ENCODE measurements at places on chromosomes 6 and 20. TPM values are rescaled to one million over a fixed set of nuclear protein-coding genes. Genes with fewer than 3 reads are reported as not detected.

- no peaks in the 10 kb centered on the region for H3K4me1 ChIP-seq
- H3K27ac ChIP-seq, result no peak overlapping the region
- H3K27me3 ChIP-seq, result no peaks in the 10 kb centered on the region
- no peak overlapping the region for H3K4me3 ChIP-seq
- H3K36me3 ChIP-seq, result no peaks in the 10 kb centered on the region
- no peak for DNase-seq
Measured at GRCh38 chr6:33985947-33986346, 159.9 kb downstream of the GRM4 start.

ABRACL gene
- total RNA-seq, result 66.8 TPM

DNA sequence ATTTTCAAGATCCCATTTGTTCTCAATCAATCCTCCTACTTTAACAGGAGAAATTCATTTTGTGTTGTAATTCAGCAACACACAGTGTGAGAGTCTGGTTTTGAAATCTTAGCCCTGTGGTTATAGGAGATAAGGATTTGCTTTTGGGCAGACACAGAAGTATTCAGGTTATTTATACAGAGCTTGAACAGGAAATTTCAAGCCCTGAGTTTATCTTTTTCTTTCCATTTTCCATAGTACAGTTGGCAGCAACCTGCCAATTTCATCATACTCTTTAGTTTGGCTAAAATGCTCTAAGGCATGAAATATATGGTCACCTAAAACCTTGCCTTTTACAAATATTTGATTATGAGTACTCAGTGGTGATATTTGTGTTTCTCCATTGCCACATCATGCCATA lies 41.4 kb downstream of the PKIB start:
- H3K27ac ChIP-seq, result no peak overlapping the region
- H3K27me3 ChIP-seq, result no peaks in the 10 kb centered on the region

- H3K36me3 ChIP-seq, result no peaks in the 10 kb centered on the region
- no peak for DNase-seq
- H3K27ac ChIP-seq, result no peak overlapping the region
- H3K4me3 ChIP-seq, result no peak overlapping the region
- no peaks in the 10 kb centered on the region for H3K27me3 ChIP-seq
Measured at GRCh38 chr6:64777941-64778785, 928.9 kb downstream of the EYS start.

DNA sequence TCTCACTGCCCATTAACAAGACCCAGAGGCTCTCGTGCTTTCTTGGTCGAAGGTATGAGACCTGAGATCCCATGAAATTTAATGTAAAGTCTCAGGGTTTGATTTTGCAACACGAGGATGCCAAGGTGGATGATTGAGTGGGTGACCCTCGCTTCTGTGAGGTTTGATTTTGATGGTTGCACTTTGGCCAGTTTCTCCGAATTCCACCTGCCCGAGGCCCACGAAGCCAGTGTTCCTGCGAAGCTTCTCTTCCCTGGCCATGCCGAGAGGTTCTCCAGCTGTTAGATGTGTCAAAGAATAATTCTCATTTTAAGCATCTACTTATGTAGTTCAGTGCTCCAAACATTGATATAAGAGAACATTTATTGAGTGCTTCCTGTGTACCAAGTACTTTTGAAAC lies at the start of gene KIF25:
Gene KIF25, plus strand, starts transcription at position 30 of the 400 bp plus-strand sequence. CDS start 31,915 bp downstream, outside the sequence.
- DNase-seq, result no peak
- H3K4me1 ChIP-seq, result peaks cover 5% of the 10 kb centered on the region

TRAPPC3L gene
- total RNA-seq, result not detected

RAB32 gene
- total RNA-seq, result 23.8 TPM

DNA sequence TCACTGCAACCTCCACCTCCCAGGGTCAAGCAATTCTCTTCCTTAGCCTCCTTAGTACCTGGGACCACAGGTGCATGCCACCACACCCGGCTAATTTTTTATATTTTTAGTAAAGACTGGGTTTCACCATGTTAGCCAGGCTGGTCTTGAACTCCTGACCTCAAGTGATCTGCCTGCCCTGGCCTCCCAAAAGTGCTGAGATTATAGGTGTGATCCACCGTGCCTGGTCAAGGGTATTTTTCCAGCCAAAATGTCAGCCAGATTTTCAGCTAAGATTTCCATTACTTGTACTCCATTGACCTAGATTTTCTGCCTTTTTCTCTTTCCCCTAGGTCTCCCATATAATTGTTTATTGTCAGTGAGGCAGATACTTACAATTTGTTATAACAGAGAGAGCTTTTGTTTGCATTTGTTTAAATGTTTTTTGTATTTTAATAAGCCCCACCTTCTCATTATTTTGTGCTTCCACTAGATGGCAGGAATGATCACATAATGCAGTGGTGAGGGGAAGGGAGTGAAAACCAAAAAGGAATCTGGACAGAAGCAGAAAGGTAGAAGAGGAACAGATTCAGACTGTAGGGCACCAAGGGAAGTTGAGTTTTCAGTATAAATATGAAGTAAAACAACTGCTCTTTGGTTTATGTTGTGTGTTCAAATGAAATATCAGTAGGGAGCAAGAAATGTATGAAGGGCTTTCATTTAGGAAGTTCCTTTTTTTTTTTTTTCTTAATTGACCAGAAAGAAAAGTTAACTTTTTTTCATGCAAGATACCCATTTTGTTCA lies 29.7 kb downstream of the RPF2 start:
- H3K27ac ChIP-seq, result no peak overlapping the region
- H3K4me3 ChIP-seq, result no peak overlapping the region
- peaks cover 3% of the 10 kb centered on the region for H3K4me1 ChIP-seq
- no peak for DNase-seq
- H3K36me3 ChIP-seq, result peaks cover 11% of the 10 kb centered on the region
- no peaks in the 10 kb centered on the region for H3K27me3 ChIP-seq

SNAP91 gene
- 8.7 TPM for total RNA-seq

RNF182 gene
- 3.0 TPM for total RNA-seq

- H3K36me3 ChIP-seq, result no peaks in the 10 kb centered on the region
- no peak for DNase-seq
- no peaks in the 10 kb centered on the region for H3K27me3 ChIP-seq
- no peak overlapping the region for H3K27ac ChIP-seq
Measured at GRCh38 chr6:11814106-11814505, 35.5 kb upstream of the ADTRP start.

GRCh38 chr20:347640-348484 lies 951 bp downstream of the NRSN2 start:
- peaks cover 17% of the 10 kb centered on the region for H3K4me1 ChIP-seq
- no peaks in the 10 kb centered on the region for H3K27me3 ChIP-seq
- H3K4me3 ChIP-seq, result peak overlapping the region; percentile 85
- peak overlapping the region; percentile 8 for H3K27ac ChIP-seq

DNA sequence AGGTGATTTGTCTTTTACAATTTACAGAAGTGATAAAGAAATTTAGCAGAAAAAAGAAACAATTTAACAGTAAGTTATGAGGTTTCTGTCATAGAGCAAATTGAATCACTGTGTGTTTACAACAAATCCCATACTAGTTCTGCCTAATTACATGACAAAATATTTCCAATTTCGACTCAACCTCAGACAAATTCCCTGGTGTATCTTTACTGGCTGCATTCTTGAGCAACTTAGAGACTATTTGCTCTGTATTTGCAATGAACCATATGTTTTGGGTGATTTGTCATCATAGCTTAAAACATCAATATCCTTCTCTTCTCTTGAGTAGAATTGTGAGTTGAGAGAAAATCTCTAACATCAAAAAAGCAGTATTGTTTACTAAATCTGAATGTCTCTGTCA lies 128.7 kb downstream of the SIM1 start:
- no peak for DNase-seq
- peaks cover 7% of the 10 kb centered on the region for H3K36me3 ChIP-seq
- no peaks in the 10 kb centered on the region for H3K4me1 ChIP-seq
- no peaks in the 10 kb centered on the region for H3K27me3 ChIP-seq
- no peak overlapping the region for H3K4me3 ChIP-seq

ERMARD gene
- total RNA-seq, result 24.2 TPM

EDN1 gene
- total RNA-seq, result not detected

DNA sequence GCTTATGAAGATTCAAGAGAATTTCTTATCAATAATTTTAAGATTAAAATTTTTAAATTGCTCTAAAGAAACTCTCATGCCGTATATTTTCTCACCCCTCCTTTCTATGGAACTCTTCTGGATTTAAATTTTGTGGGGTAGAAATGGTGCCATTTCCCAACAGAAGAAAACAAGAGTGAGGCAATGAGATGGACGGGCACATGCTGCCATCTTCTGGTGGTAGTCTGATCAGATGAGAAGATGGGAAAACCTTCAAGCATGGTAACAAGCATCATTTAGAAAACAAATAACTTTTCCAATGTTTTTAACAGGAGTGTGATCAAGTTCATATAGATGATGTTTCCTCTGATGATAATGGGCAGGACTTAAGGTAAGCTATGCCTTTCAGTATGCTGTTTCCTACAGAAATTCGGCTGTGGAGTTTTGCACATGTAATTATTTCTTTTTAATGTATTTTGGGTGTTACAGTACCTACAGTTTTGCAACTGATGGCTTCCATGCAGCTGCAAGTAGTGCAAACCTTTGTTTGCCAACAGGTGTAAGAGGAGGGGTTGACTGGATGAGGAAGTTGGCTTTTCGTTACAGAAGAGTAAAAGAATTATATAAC lies 271.4 kb downstream of the EYA4 start:
- H3K27me3 ChIP-seq, result peaks cover 5% of the 10 kb centered on the region
- H3K27ac ChIP-seq, result no peak overlapping the region
- peak; percentile 51 for DNase-seq
- no peaks in the 10 kb centered on the region for H3K36me3 ChIP-seq
- no peak overlapping the region for H3K4me3 ChIP-seq

DNA sequence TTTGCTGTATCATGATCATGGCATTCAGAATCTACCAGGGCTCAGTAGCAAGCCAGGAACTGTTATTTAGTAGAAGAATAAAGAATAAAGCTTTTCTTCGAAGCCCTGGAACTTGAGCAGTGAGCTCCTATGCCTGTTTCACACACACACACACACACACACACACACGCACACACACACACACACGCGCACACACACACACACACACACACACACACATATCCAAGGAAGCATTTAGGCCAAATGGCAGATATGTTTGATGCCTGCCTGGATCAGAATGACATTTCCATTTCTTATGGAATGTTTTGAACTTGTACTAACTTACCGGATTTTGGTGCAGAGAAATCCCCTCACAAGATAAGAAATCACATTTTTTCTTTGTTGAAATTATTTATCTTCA lies 35.5 kb downstream of the RPP21 start:
- H3K4me3 ChIP-seq, result no peak overlapping the region
- H3K4me1 ChIP-seq, result no peaks in the 10 kb centered on the region
- H3K27me3 ChIP-seq, result peaks cover 90% of the 10 kb centered on the region

DNA sequence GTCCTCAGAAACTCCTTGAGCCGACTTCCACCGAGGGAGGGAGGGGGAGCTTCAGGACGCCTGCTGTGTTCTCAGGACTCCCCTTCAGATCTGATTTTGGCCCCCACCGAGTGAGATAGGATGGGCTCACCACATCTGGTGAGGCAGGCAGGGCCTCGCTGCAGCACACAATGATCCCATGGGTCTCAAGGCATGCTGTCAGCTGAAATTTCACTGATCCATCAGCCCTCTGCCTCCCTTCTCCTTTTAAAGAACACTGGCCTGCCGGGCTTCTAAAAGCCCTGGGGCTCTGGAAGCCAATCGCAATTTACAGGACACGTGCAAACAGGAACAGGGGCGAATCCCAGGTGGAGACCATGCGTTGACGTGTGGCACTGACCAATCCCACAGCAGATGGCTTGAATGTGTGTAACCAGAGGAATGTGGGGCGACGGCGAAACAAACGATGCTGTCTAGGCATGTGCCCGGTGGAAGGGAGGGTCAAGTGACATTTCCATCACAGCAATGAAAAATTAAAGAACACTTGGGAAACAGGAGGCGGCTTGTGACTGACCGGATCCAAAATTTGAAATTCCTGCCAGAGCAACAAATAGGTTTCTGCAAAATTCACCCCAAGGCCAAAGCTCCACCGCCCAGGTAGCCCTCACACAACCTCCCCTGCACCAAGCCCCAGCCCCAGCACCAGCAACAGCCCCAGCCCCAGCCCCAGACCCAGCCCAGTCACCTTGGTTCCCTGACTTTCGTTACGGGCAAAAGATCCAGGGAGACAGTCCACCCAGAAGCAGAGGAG lies 167.1 kb upstream of the ZNF337 start:
- H3K36me3 ChIP-seq, result peaks cover 2% of the 10 kb centered on the region
- H3K4me1 ChIP-seq, result peaks cover 62% of the 10 kb centered on the region
- peak overlapping the region; percentile 50 for H3K27ac ChIP-seq
- peak overlapping the region; percentile 87 for H3K4me3 ChIP-seq
- DNase-seq, result no peak
- peaks cover 76% of the 10 kb centered on the region for H3K27me3 ChIP-seq

DNA sequence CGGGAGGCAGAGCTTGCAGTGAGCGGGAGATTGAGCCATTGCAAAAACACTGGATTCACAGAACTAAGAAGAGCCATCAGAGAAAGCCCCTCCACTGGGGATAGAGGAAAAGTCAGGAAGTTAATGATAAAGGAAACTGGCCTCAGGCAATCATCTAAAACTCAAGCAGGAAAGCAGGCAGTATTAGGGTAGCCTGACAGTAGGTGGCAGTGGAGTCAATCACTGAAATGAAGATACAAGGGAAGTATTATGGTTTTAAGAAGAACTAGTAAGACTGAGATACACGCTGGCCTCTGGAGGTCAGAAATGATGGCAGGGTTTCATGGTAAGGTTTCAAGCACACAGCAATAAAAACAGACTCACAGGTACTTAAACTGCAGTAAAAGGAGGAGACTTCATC lies 578.3 kb downstream of the HACE1 start:
- H3K36me3 ChIP-seq, result no peaks in the 10 kb centered on the region
- H3K27ac ChIP-seq, result no peak overlapping the region
- DNase-seq, result no peak
- no peak overlapping the region for H3K4me3 ChIP-seq
- H3K4me1 ChIP-seq, result no peaks in the 10 kb centered on the region
- no peaks in the 10 kb centered on the region for H3K27me3 ChIP-seq

- no peak overlapping the region for H3K27ac ChIP-seq
- DNase-seq, result peak; percentile 52
- H3K36me3 ChIP-seq, result no peaks in the 10 kb centered on the region
- no peak overlapping the region for H3K4me3 ChIP-seq
Measured at GRCh38 chr20:51966296-51966971, 164.1 kb upstream of the SALL4 start.

- H3K4me1 ChIP-seq, result peaks cover 10% of the 10 kb centered on the region
- no peaks in the 10 kb centered on the region for H3K27me3 ChIP-seq
- no peak overlapping the region for H3K4me3 ChIP-seq
- no peaks in the 10 kb centered on the region for H3K36me3 ChIP-seq
Measured at GRCh38 chr6:52317211-52317610, 32.7 kb upstream of the MCM3 start.

NKAPL gene
- total RNA-seq, result not detected
